Stimulated activated CD4-positive, alpha-beta T cell treated with anti-CD3 and anti-CD28 coated beads, Interleukin-12 subunit alpha, Interleukin-12 subunit beta, amount 100 ng/mL, for 48 hours (primary cell): ENCODE measurements at places on chromosomes 6 and 20.

DNA sequence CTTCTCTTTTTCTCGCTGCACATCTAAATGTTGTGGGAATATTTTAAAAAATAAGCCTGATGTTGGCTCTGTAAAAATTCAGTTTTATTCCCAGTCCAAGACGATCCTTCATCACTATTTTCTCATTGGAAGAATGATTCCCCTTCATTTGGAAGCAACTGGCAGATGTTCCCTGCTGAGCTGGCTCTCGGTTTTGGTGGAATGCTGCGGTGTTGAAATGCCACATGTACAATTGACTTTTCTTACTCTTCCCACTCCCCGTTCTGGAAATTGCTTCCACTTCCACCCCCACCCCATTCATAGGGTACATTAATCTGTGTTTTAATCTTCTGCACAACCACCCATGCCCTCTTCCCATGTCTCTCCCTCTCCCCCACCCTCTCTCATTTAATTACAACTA lies 496.3 kb upstream of the MAP3K7 start:
- no peak for DNase-seq

DNA sequence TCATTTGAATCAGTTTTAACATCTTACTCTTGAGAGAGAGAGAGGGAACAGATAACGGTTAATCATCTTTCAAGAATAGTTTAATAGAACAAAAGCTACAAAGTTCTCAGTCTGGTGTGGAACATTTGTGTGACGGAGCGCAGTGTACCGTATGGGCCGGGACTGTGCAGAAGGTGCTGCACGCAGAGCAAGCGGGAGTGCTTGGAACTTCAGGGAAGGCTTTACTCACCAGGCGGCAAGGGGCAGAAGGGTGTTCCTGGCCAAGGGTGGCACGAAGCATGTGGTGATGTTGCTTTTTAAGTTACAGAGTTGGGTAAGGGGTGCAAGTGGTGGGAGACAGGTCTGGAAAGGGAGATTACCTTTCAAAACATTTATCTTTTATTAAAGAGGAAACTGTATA lies 95.7 kb downstream of the TULP4 start:
- DNase-seq = no peak

DNA sequence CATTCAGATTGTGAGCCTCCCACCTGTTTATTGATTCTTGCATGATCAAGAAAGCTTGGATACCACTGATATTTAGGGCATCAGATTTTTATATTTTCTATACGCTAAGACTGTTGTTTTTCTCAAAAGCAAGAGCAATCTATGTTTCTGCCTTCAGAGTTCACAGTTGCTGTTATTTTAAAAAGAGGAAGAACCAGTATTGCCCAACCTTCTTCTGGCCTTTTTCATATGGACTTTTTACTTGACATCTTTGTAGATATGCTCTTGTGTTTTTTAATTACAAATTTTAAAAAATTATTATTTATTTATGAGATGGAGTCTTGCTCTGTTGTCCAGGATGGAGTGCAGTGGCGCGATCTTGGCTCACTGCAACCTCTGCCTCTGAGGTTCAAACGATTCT lies 28.9 kb downstream of the SLC17A5 start:
- DNase-seq = no peak

- DNase-seq = no peak
Observed at GRCh38 chr6:169723991-169724493, 258 bp downstream of the PHF10 start.

DNA sequence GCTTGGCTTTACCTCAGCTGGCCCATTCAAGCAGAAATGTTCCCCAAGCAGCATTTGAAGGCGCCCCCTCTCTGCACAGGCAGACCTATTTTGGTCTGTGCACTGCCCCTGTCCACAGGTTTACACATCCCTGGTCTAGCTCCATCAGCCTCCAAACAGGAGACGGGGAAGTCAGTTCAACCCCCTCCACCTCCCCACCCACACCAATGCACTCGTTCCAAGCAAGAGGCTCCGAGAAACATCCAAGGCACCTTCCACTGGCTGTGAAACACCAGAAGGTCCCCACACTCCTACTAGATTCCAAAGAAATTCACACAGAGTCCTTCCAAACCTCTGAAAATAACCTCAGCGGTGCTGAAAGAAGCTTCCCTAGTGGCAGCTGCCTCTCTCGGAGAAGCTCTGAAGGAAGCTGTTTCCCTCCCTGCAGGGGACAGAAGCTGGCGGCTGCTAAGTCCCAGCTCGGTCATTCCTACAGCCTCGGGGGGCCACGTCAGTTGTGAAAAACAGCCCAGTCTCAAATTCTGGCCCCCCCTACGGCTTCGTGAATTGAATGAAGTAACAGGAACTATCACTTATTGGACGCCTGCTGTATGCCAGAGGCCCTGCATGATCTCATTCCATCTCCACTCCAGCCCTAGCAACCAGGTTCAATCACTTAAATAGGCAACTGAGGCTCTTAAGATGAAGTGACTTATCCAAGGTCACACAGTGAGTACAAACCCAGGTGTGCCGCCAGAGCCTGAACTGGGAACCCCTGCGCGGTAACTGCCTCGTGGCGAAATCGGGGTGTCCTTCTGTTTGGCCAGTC lies 815 bp downstream of the SPATA2 start:
- no peak for DNase-seq

GRCh38 chr6:34196833-34197195 lies 39.9 kb upstream of the HMGA1 start:
- DNase-seq = no peak

- DNase-seq = no peak
Observed at GRCh38 chr20:50693001-50693400, 1.7 kb upstream of the RIPOR3 start.

- no peak for DNase-seq
Observed at GRCh38 chr6:85408039-85408438, 41.8 kb upstream of the NT5E start.

DNA sequence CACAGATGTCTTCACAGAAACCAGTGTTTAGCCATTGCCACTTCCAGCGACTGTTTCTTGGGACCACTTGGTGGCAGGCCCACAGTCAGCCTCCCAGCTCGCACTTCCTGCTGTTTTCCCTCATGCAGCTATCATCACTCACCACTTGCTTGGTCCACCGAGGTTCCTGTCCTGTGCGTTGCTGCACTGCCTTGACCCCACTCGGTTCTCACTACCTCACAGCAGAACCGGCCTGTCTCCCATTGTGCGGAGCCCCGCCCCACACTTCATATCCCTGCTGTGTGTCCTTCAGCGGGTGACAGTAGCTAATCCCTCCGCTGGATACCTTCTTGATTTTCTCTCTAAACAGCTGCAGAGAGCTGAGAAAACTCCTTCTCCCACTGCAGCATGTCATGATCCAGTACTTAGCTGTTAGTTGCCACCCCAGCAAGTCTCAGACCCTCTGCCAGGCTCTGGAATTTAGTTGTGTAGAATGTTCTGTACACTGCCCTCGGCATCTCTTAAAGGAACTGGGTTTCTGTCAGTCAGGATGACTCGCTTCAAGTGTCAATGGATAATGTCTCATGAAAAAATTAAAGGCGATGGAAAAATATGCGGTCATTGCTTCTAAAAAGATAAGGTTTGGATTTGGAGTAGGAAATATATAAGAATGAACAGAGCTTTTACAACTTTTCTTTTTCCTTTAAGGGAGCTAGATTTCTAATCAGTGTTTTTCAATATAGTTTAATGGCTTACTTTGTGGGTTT lies 208.0 kb downstream of the FARS2 start:
- no peak for DNase-seq

- no peak for DNase-seq
Observed at GRCh38 chr6:47303342-47303741, 6.4 kb downstream of the TNFRSF21 start.

DNA sequence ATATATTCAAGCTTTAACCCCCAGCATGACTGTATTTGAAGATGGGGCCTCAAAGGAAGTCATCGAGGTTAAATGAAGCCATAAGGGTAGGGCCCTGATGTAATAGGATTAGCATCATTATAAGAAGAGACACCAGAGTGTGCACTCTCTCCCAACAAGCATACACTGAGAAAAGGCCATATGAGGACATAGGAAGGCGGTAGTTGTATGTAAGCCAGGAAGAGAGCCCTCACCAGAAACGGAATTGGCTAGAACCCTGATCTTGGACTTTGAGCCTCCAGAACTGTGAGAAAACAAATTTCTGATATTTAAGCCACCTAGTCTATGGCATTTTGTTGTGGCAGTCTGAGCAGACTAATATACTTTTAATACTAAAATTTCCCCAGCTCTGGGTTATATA lies 150.1 kb upstream of the STXBP5 start:
- DNase-seq = no peak
